ENCODE measurements at places on chromosomes 13 and 19.

GRCh38 chr13:109717686-109718085 lies 68.7 kb downstream of the IRS2 start:
- DNase-seq = no peak

- DNase-seq = no peak
These were observed 519.9 kb downstream of the PCDH17 start for GRCh38 chr13:58151452-58151851.

- no peak for DNase-seq
These were observed 2.3 kb downstream of the IER2 start for GRCh38 chr19:13152356-13152973.

- DNase-seq = no peak
These were observed 25.6 kb upstream of the CSNK1A1L start for GRCh38 chr13:37131092-37131491.

DNA sequence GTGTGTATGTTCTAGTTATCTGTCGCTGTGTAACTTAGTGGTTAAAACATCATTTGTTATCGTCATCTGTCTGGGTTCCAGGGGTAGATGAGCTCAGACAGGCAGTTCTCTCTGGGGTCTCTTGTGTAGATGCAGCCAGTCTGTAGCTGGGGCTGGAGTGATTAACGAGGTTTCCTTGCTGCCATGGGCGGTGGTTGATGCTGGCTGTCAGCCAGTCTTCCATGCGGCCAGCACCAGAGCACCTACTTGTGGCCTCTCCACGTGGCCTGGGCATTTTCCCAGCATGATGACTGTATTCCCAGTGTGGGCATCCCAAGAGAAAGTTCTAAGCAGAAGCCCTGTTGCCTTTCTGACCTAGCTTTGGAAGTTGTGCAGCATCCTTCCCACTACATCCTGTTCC lies 10.7 kb downstream of the ERCC5 start:
- DNase-seq = no peak

- no peak for DNase-seq
These were observed 45.6 kb upstream of the MRI1 start for GRCh38 chr19:13718733-13719132.

- no peak for DNase-seq
These were observed 42.5 kb downstream of the WDFY2 start for GRCh38 chr13:51626749-51627148.

DNA sequence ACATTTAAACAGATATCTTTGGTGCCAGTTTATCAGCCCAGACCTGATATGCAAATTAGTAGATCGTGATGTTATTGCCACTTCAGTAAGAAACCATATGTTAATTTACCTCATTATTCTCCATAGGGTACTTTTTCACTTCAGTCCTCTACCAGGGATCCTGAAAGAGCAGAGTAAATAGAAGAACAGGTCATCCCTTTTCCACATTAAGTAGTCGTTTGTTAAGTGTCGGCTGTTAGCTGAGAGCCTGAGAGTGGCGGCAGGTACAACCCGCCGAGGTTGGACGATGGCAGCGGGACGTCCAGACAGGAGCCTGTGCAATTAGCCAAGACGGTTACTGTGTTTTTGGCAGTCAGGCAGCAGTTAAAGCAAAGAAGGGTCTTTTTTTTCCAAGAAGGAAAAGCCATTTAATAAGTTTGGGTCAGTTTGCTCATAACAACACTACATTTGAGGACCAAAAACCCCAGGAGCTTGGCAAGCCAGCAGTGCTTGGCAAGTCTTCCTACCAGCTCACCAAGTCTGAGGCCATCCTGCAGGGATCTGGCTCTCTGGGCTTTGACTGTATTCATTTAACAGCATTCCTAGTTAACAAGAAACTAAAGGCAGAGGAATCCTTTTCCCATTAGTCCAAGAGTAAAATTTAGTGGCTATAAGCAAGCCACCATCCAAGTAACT lies 231.8 kb downstream of the SHISA2 start:
- no peak for DNase-seq

GRCh38 chr19:378706-379105 lies 30.2 kb downstream of the C2CD4C start:
- no peak for DNase-seq

DNA sequence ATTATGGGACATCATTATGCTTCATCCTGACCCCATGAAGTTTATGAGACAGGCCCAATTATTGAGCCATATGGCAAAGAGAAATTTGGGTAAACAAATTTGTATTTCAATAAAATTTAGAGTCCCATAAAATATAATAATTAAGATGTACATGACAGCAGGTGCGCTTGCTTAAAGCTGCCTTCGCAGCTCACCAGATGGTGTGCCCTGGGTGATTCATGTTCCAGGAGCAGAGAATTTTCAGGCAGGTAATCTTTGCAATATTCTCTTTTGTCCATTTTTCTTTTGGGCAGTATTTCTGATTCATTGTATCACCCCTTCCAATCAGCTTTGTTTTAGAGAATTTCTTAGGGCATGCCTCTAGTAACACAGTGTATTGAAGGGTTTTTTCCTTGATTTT lies 39.5 kb upstream of the WASF3 start:
- DNase-seq = no peak

GRCh38 chr13:21686751-21687391 lies 16.0 kb downstream of the FGF9 start:
- DNase-seq = no peak

- DNase-seq = no peak
These were observed 42.7 kb downstream of the CAPN12 start for GRCh38 chr19:38701455-38702063.

GRCh38 chr13:98686270-98686669 lies 66.2 kb downstream of the SLC15A1 start:
- DNase-seq = no peak

DNA sequence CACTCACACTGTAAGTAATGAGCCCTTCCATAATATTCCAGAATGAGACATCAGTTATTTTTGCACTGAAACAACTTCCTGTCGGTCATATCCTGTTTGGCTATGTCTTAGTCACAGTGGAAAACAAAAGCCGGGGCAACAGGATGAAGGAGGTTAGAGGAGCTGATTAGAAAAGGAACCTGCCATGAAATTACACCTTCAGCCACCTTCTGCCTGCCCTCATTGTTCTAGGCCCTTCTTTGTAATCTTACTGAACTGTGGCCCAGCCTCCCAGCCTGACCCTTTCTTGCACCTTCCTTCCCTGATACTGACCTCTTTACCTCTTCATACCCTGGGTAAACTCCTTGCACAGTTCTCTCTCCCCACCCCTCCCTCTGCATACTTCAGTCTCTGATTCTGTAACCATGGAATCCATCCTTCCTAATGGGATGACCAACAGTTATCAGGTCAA lies 67.3 kb downstream of the DOCK9 start:
- DNase-seq = no peak

- DNase-seq = no peak
These were observed 1974.1 kb upstream of the PCDH20 start for GRCh38 chr13:63389756-63390155.

GRCh38 chr13:54890976-54891375 lies 1862.4 kb downstream of the OLFM4 start:
- no peak for DNase-seq

DNA sequence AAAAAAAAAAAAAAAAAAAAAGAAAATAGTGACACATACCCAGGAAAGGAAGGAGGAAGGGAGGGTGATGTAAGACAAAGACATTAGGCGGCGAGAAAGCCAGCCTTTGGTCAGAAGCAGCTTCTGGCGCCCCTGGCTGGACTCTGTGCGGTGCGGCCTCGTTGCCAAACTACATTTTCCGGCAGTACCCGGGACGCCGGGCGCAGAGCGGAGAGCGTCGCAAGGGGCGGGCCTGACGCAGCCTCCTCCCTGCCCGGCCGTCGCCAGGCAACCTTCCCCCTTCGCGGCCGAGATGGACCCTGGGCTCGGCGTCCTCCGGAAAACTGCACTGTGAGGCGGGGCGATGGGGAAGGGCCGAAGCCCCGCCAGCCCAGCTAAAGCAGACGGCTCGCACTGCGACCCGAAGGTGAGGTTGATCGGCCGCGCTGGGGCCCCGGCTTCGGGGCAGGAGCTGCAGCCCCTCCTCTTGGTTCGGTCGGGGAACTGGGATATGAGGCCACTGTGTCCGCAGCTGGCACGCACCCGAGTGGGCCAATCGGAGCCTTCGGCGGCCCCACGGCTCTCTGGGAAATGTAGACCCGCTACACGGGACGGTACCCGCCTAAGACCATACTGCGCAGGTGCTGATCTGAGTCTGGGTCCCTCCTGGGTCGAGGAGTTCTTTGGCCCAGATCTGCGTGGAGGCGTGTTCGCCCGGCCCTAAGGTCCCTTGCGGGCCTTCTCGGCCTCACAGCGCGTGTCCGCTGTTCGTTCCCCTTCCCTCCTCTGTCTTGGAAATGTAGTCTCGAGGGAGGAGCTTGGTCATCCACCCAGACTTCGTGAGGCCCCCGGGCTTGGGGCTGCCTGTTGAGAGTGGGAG lies 2.3 kb upstream of the MZF1 start:
- DNase-seq = peak; percentile 63

GRCh38 chr13:26873386-26873698 lies 112.8 kb upstream of the GPR12 start:
- no peak for DNase-seq

DNA sequence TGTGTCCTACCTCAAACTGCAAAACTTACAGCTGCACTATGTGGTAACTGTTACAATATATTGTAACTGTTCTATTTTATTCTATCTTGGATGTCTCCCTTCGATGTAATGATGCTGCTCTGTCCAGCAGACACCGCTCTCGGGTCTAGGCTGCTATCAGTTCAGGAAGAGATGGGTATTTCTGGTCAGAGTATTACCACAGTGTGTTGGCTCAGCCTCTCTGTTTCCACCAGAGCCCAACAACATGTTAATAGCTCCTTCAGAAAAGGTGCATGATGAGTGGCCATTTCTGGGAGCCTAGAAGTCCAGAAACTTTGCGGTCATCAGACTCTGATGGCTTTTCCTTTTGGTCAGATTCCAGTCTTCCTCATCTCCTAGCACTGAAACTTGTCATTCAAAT lies 35.9 kb upstream of the IGFL1 start:
- DNase-seq = no peak

GRCh38 chr19:50565984-50566903 lies 2.0 kb downstream of the LRRC4B start:
- DNase-seq = no peak

DNA sequence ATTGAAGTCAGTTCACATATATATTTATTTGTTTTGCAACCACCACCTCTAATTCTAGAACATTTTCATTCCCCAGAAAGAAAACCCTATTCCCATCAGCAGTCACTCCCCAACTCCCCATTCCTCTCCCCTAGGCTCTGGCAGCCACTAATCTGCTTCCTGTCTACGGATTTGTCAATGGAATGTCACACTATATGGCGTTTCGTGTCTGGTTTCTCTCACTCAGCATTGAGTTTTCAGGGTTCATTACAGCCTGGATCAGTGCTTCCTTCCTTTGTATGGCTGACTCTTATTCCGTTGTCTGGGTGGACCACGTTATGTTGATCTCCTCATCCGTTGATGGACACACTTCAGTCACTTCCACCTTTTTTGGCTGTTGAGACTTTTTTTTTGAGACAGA lies 9.3 kb downstream of the COLGALT1 start:
- no peak for DNase-seq

DNA sequence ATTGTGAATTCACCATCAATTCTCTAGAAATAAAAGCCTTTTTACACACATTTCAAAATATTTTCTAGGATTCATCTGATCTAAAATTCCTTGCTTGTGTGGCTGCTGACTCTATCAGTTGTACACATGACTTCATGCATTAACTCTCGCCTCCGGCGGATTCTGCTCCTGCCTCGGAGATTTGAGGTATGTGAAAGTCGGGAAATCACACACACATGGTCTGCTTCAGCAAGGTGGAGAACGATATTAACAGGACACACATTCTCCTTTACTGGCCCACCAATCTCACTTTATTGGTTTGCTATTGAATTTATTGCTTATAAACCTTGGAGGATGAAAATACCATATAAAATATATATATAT lies 855.7 kb downstream of the SLITRK5 start:
- DNase-seq = no peak

- DNase-seq = no peak
These were observed 23.1 kb upstream of the COG3 start for GRCh38 chr13:45441633-45442032.

- no peak for DNase-seq
These were observed 54.3 kb downstream of the GGACT start for GRCh38 chr13:100534147-100534843.

DNA sequence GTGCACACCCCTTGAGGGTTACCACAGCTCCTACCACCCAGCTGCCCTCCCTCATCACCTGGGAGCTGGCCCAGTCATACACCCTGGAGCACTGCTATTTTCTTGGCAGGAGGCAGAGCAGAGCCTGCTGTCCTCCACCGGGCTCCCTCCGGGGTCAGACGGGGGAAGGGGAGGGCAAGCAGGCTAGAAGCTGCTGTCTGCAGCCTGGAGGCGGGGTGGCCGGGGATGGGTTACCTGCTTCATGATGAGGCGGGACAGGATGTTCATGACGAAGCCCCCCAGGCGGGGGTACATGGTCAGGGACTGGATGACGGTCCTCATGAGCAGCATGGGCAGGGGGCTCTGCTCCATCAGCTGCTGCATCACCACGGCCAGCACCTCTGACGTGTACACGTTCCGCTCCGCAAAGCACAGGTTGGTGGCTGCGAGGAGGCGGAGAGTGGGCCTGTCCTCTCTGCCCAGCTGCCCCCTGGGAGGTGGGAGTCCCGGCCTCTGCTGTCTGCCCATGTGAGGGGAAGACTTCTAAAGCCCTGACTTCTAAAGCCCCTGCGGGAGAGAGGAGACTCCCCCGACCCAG lies 2.7 kb upstream of the RSPH6A start:
- no peak for DNase-seq

GRCh38 chr13:101398920-101399319 lies 17.4 kb downstream of the NALCN start:
- DNase-seq = no peak

- DNase-seq = no peak
These were observed 104.2 kb downstream of the TDRD3 start for GRCh38 chr13:60501236-60501635.

GRCh38 chr13:110643768-110644421 lies 28.6 kb downstream of the NAXD start:
- DNase-seq = no peak

GRCh38 chr13:36302289-36302688 lies 4.7 kb upstream of the CCDC169 start:
- DNase-seq = no peak

GRCh38 chr19:55468054-55468393 lies 3.5 kb upstream of the C19orf85 start:
- no peak for DNase-seq

DNA sequence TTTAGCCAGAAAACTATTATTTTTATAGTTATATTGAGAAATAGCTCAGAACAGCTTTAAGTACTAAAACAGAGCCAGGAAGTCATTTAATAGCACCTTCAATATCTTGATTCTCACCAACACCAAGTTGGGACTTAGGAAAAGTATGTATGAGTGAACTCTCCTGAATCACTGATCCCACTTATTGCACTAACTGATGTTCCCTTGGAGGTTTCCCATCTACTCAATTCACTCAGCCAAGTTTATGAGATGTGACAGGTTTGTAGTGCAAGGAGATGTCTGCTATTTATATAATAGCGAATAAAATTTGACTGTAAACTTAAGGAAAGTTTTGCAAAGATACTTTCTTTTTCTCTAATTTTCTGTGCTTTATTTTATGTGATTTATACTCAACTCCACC lies 1147.6 kb upstream of the PCDH20 start:
- no peak for DNase-seq
